Stimulated activated naive CD8-positive, alpha-beta T cell treated with anti-CD3 and anti-CD28 coated beads, Interleukin-15, amount 100 ng/mL, for 72 hours (primary cell): ENCODE measurements at places on chromosomes 1 and 21.

GRCh38 chr1:154272999-154273563 is 652 bp downstream of the HAX1 start:
- DNase-seq, result no peak

DNA sequence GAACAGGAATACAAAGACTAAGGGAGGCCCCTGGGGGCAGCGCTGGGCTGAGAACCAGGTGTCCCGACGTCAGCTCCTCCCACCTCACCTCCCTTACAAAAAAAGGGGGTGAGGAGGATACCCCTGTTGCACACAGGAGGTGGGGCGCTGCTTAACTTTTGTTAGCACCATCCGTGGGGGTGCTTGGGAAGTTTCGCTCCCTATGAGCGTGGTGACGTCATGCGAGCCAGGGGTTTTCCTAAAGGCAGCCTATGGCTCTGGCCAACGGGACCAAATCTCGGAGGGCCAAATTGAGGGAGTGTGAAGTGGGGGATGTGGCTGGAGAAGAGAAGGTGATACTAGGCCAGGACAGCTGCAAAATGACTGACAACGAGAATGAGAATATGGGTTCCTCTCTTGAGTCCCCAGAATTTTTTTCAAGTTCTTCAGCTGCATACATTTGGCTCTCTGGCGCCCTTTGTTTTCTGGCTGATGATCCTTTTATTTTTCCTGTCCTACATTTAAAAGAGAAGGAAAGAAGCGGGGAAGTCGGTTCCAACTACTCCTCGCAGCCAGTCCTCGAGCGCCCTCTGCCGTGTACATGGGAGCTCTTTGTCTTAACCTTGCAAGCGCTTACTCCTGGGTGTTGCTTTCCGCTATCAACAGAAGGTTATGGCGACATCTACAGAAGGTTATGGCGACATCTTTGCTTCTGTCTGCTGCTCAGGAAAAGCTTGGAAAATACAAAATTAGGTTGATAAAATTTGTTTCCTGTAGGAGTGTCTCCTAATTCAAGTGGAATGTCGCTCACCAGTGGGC is 48.0 kb upstream of the ZC3H11B start:
- peak; percentile 20 for DNase-seq

DNA sequence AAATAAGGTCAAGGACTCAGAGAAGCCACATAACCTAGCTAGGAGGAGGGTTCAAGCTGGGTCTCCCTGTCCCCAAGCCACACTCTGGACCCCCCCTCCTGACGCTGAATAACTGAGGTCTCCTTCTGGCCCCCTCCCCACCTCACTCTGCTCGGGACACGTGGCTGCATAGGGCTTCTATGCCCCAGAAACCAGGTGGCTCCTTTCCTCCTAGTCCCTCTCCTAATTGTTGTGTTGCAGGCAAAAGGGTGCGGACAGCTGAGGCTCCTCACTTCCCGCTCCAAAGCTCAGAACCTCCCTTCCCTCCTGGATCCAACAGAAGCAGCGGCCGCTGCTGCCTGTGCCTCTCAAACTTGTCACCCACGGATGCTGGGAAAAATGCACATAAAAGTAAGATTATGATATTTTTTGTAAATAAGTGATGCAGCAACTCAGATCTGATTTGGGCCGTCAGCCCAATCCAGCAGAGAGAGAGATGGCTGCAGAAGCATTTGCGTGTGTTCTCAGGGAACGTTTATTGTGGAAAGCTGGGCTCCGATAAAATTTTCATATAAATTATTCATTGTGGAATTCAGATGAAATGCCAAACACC is 40.8 kb upstream of the C1orf174 start:
- DNase-seq, result no peak

DNA sequence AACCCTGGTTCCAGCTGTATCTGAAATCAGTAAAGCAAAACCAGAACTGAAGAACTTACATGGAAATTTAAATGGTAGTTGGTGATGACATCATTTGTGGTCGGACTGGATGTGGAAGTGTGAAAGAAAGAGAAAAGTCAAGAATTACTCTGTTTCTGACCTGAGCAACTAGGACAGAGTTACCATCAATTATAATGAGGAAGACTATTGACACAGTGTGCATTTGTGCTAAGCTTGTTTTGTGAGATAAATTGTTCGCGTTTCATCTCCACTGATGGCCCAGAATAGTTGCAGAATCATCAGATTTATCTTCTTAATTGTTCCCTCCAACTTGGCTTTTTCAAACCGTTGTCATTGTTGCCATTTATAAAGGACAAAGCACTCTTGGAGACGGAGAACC is 410.6 kb upstream of the DEPDC1 start:
- DNase-seq, result no peak

DNA sequence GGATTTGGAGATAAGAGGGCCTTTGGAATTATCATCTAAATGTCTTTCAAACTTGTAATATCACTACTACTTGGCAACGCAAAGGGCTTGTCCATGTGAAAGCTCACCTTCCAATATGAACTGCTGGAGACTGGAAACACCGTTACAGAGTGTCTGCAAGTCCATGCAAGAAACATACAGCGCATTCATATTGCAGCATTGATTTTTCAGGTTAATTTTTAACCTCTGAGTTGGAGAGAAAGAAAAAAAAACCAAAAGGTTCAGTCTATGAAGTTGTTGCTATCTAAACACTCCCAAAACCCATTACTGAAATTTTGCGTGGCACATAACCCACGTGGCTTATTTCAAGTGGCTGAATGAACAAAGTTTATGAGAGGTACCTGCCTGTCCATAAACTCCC is 23.8 kb downstream of the DAB1 start:
- DNase-seq, result no peak

GRCh38 chr1:14267991-14268390 is 330.5 kb upstream of the KAZN start:
- DNase-seq, result no peak

- DNase-seq, result no peak
These were observed 21.8 kb upstream of the VTCN1 start for GRCh38 chr1:117232531-117232930.

DNA sequence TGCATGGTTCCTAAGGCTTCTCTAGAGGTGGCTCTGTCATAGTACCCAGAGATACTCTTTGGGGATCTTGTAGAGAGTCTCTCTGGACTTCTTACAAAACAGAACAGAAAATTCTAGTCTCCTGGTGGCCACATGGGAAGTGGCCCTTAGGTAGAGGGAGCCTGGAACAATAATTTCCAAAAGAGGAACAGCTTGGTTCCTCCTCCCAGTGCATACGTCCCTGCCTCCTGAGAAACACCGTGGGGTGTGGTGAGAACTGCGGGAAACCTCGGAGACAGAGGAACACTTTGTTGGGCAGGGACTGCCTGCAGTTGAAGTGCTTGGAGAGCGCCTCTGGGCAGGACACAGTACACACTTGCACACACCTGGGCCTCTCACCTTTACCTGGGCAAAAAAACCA is 38.8 kb upstream of the EPHA8 start:
- no peak for DNase-seq

- DNase-seq, result peak; percentile 10
These were observed at the start of gene SNX7 for GRCh38 chr1:98661544-98662355. Gene SNX7 (plus strand): TSS chr1:98661721. CDS start chr1:98661732, 11 bp downstream.
